Hippocampal formation (tissue), 2 donors: ENCODE measurements at places on chromosomes 12 and 14.
A peak's percentile ranks its signal among the peaks of the same experiment; 100 is the strongest.

DNA sequence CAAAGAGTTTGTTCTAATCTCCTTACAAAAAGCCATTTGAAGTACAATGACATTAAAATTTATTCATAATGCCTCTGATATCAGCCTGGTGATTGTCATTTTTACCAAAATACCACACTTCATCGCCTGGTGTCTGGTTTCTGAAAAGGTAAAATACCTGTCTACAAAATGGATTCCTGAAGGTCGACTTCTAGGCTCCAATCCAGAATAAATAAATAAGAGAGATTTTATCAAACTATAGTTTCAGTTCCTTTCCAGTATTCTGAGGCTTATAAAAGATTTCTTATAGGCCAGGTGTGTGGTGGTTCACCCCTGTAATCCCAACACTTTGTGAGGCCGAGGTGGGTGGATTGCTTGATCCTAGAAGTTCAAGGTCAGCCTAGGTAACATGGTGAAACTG is 340.7 kb downstream of the SLC16A7 start:
- DNase-seq, result no peak

DNA sequence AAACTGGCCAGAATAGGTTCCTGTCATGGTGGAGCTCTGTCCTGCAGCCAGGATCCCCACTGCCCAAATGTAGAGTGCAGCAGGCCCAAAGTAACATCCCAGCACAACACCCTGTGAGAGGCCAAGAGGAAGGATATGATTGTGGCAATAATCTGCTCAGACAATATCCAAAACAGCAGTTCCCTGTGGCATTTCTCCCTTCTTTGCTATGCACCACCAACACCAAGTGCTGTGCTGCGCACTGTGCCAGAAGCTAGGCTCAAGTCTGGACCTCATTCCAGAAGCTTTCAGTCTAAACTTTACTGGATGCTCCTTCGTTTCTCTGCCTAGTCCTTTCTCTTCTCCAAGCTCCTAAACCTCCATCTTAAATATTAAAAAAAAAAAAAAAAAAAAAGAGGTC is 33.4 kb downstream of the SLC11A2 start:
- DNase-seq, result no peak

DNA sequence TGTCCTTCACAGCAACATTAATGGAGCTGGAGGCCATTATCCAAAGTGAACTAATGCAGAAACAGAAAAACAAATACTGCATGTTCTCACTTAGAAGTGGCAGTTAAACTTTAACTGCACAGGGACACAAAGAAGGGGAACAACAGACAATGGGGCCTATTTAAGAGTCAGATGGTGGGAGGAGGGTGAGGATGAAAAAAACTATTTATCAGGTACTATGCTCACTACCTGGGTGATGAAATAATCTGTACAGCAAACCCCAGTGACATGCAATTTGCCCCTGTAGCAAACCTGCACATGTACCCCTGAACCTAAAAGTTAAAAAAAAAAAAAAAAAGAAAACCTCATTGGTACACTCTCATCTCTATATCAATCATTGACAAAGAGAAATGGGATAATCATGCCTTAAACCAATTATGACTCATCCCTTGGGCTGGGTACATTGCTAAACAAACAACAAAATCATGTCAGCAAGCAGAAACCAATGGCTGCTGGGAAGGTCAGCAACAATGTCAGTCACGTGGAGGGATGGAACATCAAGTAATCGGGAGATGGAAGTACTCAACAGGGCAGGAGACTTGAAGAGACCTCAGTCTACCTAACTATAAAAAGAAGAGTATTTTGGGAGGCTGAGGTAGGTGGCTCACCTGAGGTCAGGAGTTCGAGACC is 479.2 kb downstream of the RMST start:
- DNase-seq, result no peak

DNA sequence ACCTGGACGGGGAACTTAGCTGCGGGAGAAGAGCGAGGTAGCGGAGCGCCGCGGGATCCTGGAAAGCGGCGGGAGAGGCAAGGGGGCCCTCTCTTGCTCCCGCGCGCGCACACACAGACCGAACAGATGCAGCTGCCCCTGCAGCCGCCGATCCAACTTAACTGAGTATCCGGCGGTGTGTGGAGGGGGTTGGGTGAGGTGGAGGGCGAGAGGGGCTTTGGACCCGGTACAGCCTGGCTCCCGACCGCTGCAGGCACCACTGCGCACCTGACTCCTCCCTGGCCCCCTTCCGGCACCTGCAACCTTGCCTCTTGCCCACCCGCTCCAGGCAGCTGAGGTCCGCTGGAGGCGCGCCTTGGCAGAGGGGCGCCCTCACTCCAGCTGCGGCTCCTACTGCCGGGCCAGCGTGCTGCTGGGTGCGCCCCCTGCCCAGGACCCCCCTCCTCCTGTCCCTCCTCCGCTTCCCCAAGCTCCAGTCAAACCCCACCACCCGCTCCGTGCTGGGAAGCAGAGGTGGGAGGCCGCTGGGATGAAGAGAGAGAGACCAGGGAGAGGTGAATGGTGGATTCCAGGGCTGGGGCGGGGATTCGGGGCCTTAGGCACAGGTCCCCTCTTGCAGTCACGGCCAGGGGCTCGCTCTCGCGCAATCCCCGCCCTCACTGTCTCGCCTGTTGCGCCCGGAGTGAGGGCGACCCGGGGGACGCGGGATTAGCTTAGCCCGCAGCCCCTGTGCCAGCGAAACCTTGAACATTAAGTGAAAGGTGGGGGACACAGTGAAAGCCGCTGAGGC is 2.6 kb downstream of the DIO3 start:
- no peak for DNase-seq

DNA sequence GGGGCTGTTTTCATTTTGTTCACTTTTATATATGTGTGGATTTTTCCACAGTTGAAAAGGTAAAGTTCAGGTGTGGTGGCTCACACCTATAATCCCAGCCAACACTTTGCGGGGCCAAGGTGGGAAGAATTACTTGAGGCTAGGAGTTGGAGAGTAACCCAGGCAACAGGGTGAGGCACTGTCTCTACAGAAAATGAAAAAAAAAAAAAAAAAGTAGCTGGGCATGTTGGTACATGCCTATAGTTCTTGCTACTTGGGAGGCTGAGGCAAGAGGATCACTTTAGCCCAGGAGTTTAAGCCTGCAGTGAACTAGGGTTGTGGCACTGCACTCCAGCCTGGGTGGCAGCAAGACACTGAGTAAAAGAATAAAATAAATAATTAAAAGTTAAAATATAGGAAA is 326.5 kb downstream of the NAV3 start:
- DNase-seq, result no peak

GRCh38 chr12:83161456-83161855 is 474.8 kb downstream of the TMTC2 start:
- DNase-seq, result no peak

GRCh38 chr14:96162741-96163140 is 41.9 kb upstream of the BDKRB2 start:
- no peak for DNase-seq

DNA sequence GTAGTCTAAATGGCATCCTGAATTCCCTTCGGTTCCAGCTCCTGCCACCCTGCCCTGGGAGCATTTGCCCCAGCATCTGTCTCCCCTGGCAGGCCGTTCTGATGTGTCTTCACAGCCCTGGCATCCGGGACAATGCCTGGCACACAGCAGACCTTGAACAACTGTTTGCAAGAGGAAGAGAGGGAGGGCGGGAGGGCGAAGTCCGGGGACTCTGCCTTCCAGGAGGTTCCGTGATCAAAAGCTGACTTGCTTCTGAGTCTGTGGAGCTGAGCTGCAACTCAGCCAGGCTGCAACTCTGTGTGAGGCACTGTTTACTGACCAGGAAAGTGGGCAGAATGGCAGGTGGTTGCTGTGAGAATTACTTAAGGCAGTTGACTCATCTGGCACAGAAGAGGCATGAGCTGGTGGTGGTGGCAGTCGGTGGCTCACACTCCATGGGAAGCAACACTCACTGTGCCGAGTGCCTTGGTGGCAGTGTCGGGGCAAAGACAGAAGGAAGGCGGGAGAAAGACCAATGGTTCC is 61.1 kb upstream of the DLK1 start:
- peak; percentile 8 for DNase-seq

DNA sequence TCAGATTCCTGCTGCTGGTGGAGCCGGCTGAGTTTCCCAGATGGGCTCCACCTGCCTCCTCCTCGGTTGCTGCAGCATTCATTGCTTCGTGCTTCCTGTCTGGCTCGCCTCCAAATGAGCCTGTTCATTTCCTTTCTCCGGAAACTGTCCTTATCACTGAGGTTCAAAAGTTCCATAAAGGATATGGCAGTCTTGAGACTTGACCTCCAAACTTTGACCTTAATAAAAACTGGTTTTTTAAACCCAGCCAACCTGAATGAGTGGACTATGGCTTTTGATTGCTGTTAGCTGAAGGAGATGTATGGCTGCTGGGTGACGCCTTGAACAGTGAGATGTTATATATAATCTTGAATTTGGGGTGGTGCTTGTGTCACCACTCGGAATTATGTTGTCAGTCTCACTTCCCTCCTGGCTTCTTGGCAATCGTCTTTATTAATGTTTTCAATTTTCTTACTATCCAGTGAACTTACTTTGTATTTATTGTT is 62.7 kb downstream of the RASSF3 start:
- DNase-seq, result no peak

DNA sequence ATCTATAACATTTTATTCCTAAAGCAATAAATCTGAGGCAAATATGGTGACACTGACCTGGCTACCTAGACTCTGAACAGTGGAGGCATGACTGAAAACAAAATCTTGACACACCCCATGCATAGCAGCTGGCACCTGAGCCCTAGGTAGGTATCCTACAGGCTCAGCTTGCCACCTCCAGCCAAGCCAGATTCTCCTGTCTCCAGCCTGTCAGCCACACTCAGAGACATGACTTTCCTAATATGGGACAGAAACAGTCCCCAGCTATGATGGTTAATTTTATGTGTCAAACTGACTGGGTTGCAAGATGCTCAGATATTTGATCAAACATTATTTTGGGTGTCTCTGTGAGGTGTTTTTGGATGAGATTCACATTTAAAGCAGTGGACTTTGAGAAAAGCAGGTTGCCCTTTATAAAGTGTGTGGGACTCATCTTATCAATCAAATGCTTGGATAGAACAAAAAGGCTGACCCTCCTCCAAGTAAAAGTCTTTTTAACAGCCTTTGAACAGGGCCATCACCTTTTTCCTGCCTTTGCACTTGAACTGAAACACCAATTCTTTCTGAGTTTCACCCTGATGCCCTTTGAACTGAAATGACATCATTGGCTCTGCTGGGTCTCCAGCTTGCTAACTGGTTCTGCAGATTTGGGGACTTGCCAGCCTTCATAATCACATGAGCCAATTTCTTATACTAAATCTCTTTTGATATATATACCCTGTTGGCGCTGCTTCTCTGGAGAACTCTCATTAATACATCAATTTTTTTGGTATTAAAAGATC is 125.4 kb downstream of the LLPH start:
- DNase-seq, result no peak

- DNase-seq, result no peak
These were observed 74.3 kb downstream of the SUSD6 start for GRCh38 chr14:69685716-69686115.
